Activated CD4-positive, alpha-beta T cell treated with anti-CD3 and anti-CD28 coated beads, Interleukin-2, amount 10 ng/mL, durations not matched to agents 7 days and 5 days (primary cell): ENCODE measurements at places on chromosomes 7 and 10.
A peak's percentile ranks its signal among the peaks of the same experiment; 100 is the strongest.

DNA sequence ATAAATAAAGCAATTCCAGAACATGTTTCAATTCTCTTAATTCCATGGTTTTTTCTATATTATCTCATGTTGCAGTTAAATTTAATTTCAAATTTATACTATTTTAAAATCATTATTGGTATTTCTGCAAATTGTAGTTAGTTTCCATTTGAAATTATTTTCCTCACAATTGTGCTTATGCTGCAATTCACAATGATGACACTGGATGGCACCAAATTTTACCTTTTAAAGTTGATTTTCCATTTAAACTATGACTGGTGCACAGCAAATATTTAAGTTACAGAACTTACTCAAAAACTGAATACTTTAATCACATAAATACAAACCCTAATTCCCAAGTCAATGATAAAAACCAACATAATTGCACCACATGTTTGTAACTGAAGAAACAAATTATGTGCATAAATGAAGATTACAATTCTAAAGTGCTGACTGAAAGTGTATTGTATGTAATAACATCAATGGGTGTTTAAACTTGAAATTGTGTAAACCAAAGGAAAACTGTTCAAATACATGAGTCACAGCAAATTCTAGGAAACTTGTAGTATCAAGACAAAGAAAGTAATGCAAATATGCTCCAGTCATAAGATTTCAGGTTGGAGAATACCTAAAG, 75.3 kb upstream of the AASS start:
- H3K27ac ChIP-seq: no peak overlapping the region
- no peak overlapping the region for H3K4me3 ChIP-seq
- DNase-seq: no peak
- no peaks in the 10 kb centered on the region for H3K36me3 ChIP-seq
- H3K4me1 ChIP-seq: no peaks in the 10 kb centered on the region

GRCh38 chr10:86064931-86065662, 301.5 kb downstream of the GRID1 start:
- DNase-seq: no peak
- no peaks in the 10 kb centered on the region for H3K4me1 ChIP-seq
- H3K4me3 ChIP-seq: no peak overlapping the region
- H3K27ac ChIP-seq: no peak overlapping the region
- H3K27me3 ChIP-seq: peaks cover 5% of the 10 kb centered on the region

- no peaks in the 10 kb centered on the region for H3K36me3 ChIP-seq
- no peak for DNase-seq
- no peaks in the 10 kb centered on the region for H3K27me3 ChIP-seq
Measured at GRCh38 chr7:145082366-145083161, 246.7 kb upstream of the TPK1 start.

GRCh38 chr10:28332726-28333125, 29.9 kb upstream of the MPP7 start:
- H3K4me3 ChIP-seq: peak overlapping the region; percentile 53
- H3K36me3 ChIP-seq: peaks cover 9% of the 10 kb centered on the region
- no peak for DNase-seq
- peak overlapping the region; percentile 96 for H3K27ac ChIP-seq

- no peaks in the 10 kb centered on the region for H3K27me3 ChIP-seq
- H3K4me3 ChIP-seq: no peak overlapping the region
Measured at GRCh38 chr10:129744134-129745111, 219.7 kb downstream of the EBF3 start.

- no peak overlapping the region for H3K4me3 ChIP-seq
- no peaks in the 10 kb centered on the region for H3K36me3 ChIP-seq
- H3K27me3 ChIP-seq: no peaks in the 10 kb centered on the region
- DNase-seq: no peak
- no peaks in the 10 kb centered on the region for H3K4me1 ChIP-seq
Measured at GRCh38 chr7:117775801-117776200, 97.4 kb downstream of the CTTNBP2 start.

GRCh38 chr10:103493362-103493915, at the start of gene NEURL1:
Gene NEURL1 (plus strand): TSS chr10:103493705. CDS start chr10:103494388, 683 bp downstream.
- H3K4me3 ChIP-seq: peak within 1 kb of the TSS; percentile 70
- no peak within 1 kb of the TSS for H3K27ac ChIP-seq
- no peaks in the 10 kb centered on the region for H3K36me3 ChIP-seq
- DNase-seq: peak; percentile 35
- peaks cover 23% of the 10 kb centered on the region for H3K4me1 ChIP-seq

GRCh38 chr10:22552888-22553378, 161.4 kb downstream of the PIP4K2A start:
- H3K4me3 ChIP-seq: no peak overlapping the region
- peaks cover 8% of the 10 kb centered on the region for H3K4me1 ChIP-seq
- peaks cover 30% of the 10 kb centered on the region for H3K36me3 ChIP-seq
- DNase-seq: no peak
- H3K27ac ChIP-seq: no peak overlapping the region

DNA sequence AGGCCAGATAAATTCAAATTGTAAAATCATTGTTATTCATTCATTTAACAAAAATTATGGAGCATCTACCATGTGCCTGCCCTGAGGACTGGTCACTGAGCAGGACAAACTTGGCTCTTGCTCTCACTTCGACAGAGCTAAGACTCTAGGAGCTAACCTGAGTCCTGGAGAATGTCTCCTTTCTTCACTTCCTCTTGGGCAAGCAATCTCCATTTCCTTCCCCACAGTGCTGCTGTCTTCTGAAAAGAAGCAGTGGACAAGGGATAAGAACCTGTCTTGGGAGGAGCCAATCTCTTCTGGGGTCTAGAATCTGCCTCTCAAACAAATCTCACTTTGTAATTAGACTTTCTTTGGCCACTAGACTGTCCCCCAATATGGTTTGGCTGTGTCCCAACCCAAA, 76.2 kb upstream of the PLXNA4 start:
- no peaks in the 10 kb centered on the region for H3K27me3 ChIP-seq
- H3K36me3 ChIP-seq: peaks cover 5% of the 10 kb centered on the region
- DNase-seq: no peak
- peaks cover 29% of the 10 kb centered on the region for H3K4me1 ChIP-seq
- no peak overlapping the region for H3K4me3 ChIP-seq
- no peak overlapping the region for H3K27ac ChIP-seq

- no peak for DNase-seq
- H3K27ac ChIP-seq: no peak overlapping the region
- H3K4me1 ChIP-seq: no peaks in the 10 kb centered on the region
- H3K4me3 ChIP-seq: no peak overlapping the region
Measured at GRCh38 chr7:28609608-28610007, 197.3 kb downstream of the CREB5 start.

DNA sequence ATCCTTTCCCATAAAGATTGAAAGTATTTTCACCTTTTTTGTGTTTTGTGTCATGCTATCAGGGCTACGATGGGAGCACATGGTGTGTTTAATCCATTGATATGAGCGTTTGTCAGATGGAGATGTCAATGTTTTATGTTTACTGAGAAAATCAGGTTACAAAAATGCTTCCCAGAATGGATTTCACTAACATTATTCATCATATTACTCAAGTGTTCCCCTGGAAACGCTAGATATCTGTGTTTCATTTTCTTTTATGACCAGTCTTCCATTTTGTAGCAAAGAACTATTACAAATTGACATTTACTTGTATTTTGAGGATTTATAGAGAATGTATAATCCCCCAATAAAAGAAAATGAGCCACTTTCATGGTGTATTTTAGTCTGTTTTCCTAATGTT, 293.5 kb upstream of the AKR1E2 start:
- H3K27ac ChIP-seq: no peak overlapping the region
- no peaks in the 10 kb centered on the region for H3K36me3 ChIP-seq
- no peaks in the 10 kb centered on the region for H3K4me1 ChIP-seq
- peaks cover 10% of the 10 kb centered on the region for H3K27me3 ChIP-seq
- H3K4me3 ChIP-seq: no peak overlapping the region

- no peak overlapping the region for H3K4me3 ChIP-seq
- no peak for DNase-seq
- H3K27me3 ChIP-seq: no peaks in the 10 kb centered on the region
- no peaks in the 10 kb centered on the region for H3K36me3 ChIP-seq
Measured at GRCh38 chr7:106063024-106063423, 49.1 kb downstream of the SYPL1 start.

GRCh38 chr7:36430881-36431280, 41.2 kb downstream of the ANLN start:
- peaks cover 4% of the 10 kb centered on the region for H3K4me1 ChIP-seq
- no peaks in the 10 kb centered on the region for H3K27me3 ChIP-seq
- no peak for DNase-seq
- no peak overlapping the region for H3K27ac ChIP-seq

DNA sequence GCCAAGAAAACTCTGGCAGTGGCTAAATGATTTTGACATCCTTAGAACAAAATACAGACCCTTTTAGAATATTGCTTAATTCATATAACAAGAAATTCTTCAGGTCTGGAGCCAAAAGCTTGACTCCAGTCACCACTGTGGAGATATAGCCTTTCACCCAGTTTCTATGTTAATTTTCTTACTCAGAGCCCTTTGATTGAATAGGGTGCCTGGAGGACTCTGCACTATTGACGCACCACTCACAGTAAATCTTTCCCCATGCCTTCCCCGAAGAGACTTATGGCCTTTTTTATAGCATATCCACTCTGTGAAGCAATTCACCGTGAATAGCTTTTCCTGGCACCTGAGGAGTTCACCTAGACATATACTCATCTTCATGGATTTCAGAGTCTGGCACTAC, 613.8 kb downstream of the ZWINT start:
- no peak overlapping the region for H3K27ac ChIP-seq
- H3K27me3 ChIP-seq: no peaks in the 10 kb centered on the region
- no peaks in the 10 kb centered on the region for H3K36me3 ChIP-seq
- H3K4me1 ChIP-seq: no peaks in the 10 kb centered on the region
- DNase-seq: no peak
- no peak overlapping the region for H3K4me3 ChIP-seq

DNA sequence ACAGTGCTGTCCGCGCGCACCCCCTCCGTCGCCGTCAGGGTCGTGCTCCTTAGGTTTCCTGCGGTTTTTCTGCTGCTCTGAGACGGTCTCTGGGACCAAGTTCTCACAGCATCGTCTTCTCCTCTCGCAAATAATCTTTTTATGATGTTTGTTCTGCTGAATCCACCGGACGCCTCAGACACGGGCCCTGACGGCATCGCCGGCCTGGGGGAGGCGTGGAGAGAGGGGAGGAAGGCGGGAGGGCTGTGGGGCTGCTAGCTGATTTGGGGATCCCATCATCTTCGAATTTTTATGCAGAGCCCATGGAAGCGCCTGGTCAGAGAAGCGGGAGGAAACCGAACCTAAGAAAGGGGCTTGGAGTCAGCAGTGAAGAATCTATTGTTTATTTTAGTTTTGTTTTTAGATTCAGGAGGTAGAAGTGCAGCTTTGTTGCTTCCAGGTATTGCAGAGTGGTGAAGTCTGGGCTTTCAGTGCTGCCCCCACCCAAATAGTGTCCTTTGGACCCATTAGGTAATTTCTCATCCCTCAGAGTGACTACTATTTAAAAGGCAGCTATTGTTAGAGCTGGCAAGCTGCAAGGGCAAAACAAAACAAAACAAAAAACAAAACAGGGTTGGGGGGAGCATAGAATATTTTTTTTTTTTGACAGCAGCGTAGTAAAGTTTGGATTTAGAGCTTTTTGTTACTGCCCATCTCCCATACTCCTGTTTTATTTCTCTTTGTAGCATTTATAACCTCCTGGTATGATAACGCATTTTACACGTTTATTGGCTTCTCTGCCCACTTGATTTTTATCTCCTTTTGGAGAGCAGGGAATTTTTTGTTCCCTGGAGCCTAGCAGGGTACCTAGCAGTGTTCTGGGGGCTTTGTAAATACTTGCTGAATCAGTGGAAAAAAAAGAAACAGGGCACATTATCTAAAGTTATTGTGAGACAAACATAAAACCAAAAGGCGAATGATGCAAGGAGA, 92.6 kb downstream of the SPAG6 start:
- DNase-seq: no peak
- H3K27ac ChIP-seq: peak overlapping the region; percentile 99
- H3K4me1 ChIP-seq: peaks cover 34% of the 10 kb centered on the region
- H3K36me3 ChIP-seq: peaks cover 5% of the 10 kb centered on the region
- peaks cover 7% of the 10 kb centered on the region for H3K27me3 ChIP-seq

- H3K27me3 ChIP-seq: peaks cover 5% of the 10 kb centered on the region
- no peak overlapping the region for H3K4me3 ChIP-seq
- no peaks in the 10 kb centered on the region for H3K36me3 ChIP-seq
- no peak overlapping the region for H3K27ac ChIP-seq
- peaks cover 25% of the 10 kb centered on the region for H3K4me1 ChIP-seq
Measured at GRCh38 chr10:8321990-8322389, 267.5 kb downstream of the GATA3 start.

- peaks cover 34% of the 10 kb centered on the region for H3K36me3 ChIP-seq
- H3K4me1 ChIP-seq: peaks cover 37% of the 10 kb centered on the region
- no peaks in the 10 kb centered on the region for H3K27me3 ChIP-seq
- H3K4me3 ChIP-seq: no peak overlapping the region
- H3K27ac ChIP-seq: peak overlapping the region; percentile 72
- peak; percentile 21 for DNase-seq
Measured at GRCh38 chr10:21891439-21891838, 112.1 kb downstream of the DNAJC1 start.

DNA sequence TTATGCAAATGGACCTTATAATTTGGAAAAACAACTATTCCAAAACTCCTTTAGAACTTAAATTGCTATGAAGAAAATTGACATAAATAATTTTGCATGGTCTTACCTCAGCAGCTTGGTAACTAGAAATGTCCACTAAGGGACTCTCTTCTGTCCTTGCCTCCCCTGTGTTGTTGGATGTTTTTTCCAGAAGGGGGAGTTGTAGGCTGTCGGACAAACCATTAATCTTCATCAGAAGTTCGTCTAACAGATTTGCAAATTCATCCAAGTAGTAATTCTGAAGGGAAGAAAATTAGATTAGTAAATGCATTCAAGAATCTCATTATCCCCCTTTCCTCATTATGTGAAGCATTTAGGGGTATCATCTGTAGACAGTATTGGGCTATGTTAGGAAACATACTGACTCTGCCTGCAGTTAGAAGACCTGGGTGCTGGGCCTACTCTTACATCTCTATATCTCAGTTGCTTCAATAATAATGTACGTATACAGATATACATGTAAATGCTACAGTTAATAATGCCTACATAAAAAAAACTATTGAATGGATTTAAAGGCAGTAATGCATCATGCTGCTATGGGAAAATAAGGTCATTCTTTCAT, 155.6 kb downstream of the PKD1L1 start:
- H3K27ac ChIP-seq: no peak overlapping the region
- no peak for DNase-seq
- no peak overlapping the region for H3K4me3 ChIP-seq
- no peaks in the 10 kb centered on the region for H3K4me1 ChIP-seq

- H3K4me1 ChIP-seq: peaks cover 20% of the 10 kb centered on the region
- no peak overlapping the region for H3K4me3 ChIP-seq
- DNase-seq: no peak
- no peaks in the 10 kb centered on the region for H3K36me3 ChIP-seq
- no peak overlapping the region for H3K27ac ChIP-seq
Measured at GRCh38 chr7:3229904-3230470, 71.1 kb upstream of the SDK1 start.

- H3K4me1 ChIP-seq: peaks cover 10% of the 10 kb centered on the region
- no peak overlapping the region for H3K4me3 ChIP-seq
- H3K36me3 ChIP-seq: peaks cover 34% of the 10 kb centered on the region
- no peak for DNase-seq
- H3K27ac ChIP-seq: no peak overlapping the region
- no peaks in the 10 kb centered on the region for H3K27me3 ChIP-seq
Measured at GRCh38 chr7:17342756-17343155, 44.3 kb downstream of the AHR start.

GRCh38 chr7:2452074-2452507, 24.1 kb downstream of the GRIFIN start:
- peaks cover 8% of the 10 kb centered on the region for H3K4me1 ChIP-seq
- no peak overlapping the region for H3K27ac ChIP-seq
- no peak for DNase-seq
- H3K36me3 ChIP-seq: peaks cover 2% of the 10 kb centered on the region
- no peak overlapping the region for H3K4me3 ChIP-seq
- peaks cover 14% of the 10 kb centered on the region for H3K27me3 ChIP-seq
